ENCODE measurements at places on chromosomes 7 and 10.
A peak's percentile ranks its signal among the peaks of the same experiment; 100 is the strongest.

DNA sequence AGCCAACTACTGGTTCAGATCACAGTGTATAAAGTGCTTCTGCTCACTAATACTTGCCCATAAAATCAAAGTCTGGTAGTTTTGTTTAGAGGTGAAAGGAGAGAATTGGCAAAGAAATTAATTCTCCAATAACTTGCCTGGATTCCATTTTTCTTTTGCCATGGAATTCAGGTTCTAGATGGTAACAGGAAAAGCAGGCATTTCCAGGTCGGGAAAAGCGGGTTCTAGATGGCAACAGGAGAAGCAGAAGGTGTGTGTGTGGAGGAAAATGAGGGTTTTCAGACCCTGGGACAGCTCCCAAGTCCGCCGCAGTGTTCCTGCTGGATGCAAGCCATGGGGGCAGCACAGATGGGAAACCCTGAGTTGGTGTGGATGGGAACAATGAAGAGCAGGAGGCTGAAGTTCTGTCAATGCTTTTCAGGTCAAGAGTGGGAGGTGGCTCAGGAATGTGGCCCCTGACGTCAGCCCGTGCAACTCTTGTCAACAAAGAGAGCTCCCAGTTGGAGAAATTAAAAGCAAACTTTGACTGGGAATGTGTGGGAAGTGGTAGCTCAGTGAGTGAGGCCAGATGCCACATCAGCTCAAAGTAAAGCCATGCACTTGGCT is 696.7 kb downstream of the LRMDA start:
- no peak for DNase-seq

GRCh38 chr7:97580205-97580604 is 151.7 kb upstream of the TAC1 start:
- DNase-seq, result no peak

DNA sequence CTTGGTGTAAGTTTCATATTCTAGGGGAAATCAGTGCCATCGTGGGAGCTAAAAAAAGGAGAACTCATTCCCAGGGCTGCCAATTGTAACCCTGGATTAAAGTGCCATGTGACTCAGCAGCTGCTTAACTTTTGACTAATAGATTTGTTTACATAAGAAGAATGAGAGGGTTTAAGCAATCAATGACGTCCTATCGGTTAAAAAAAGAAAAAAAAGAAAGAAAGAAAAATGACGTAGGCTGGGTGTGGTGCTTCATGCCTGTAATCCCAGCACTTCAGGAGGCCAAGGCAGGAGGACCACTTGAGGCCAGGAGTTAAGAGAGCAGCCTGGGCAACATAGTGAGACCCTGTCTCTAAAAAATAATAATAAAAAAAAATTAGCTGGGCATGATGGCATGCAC is 116.2 kb upstream of the AFAP1L2 start:
- DNase-seq, result no peak

- DNase-seq, result no peak
Measured at GRCh38 chr7:7292085-7292484, 109.7 kb downstream of the C1GALT1 start.

GRCh38 chr7:24905996-24906770 is 73.8 kb downstream of the OSBPL3 start:
- no peak for DNase-seq

- no peak for DNase-seq
Measured at GRCh38 chr10:75538765-75539164, 107.3 kb downstream of the LRMDA start.

DNA sequence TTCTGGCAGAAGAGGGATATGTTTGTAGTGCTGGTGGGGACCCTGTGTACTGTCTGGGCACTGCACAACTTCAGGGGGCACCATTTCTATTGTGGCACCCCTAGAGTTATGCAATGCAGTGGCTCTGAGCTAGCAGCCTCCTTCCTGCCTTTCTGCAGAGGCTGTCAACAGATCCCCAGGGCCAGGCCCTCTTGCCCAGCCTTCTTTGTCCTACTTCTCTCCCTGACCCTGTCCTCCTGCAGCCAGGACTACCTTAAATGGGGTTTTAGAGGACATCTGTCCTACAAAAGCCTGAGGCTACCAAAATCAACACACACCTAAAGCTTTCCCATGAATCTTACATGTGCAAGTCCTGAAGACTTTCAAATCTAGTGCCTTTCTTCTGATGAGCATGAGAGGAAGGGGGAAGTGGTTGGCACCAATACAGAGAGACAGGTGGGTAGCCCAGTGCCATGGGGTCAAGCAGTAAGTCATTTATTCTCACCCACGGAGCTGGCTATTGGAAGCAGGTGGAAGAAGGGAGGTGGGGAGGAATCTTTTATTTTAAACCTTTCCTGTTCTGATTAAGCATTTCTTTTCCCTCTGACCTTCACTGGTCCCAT is 2.4 kb downstream of the SPOCK2 start:
- DNase-seq, result no peak

GRCh38 chr10:18381679-18382078 is 241.5 kb downstream of the CACNB2 start:
- DNase-seq, result no peak

- DNase-seq, result no peak
Measured at GRCh38 chr7:159125104-159125954, 19.3 kb downstream of the VIPR2 start.

DNA sequence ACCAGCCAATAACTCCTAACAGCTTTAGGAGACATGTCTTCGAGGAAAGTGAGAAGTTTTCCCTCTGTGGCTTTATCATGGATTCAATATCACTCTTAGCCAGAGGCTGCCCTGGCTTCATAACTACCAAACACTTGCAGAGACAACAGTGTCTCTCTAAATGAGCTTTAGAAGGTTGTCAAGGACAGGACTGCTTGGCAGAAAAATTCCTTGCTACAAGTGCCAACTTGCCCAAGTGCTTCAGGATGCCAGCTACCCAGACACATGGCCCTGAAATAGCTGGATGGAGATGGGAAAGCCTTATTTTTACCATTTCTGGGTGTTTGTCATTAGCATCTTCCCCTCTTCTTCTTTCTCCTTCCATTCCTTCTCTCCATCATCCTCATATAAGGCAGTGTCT is 137.1 kb upstream of the MDFIC start:
- DNase-seq, result peak; percentile 3
